Activated T-cell treated with anti-CD3 and anti-CD28 coated beads, Interleukin-2, amount 50 U/mL, for 72 hours (primary cell): ENCODE measurements at places on chromosomes 5 and 9.

DNA sequence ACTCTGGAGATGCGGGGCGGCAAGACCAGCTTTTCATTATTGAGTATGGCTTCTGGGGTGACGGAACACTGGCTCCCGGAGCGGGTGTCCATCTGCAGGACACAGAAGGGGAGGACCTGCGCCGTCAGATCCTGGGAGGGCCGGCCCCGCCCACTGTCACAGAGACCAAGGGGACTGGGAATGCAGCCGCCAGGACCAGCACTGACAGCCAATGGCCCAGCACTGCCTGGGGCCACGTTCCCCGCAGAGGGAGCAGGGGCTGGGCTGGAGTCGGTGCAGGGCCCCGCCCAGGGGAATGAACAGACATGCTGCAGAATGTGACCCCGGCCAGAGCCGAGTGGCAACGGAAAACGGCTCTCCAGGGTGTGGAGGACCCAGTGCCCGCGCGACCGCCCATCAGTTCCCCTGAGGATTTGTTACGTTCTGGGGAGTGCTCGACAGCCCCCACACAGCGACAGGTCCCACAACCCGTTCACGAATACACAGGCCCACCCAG is at the start of gene ZDHHC11:
ZDHHC11 (minus strand) TSS at position 476 of the 496 bp plus-strand sequence; CDS start at position 92, 384 bp downstream.
- DNase-seq: no peak

DNA sequence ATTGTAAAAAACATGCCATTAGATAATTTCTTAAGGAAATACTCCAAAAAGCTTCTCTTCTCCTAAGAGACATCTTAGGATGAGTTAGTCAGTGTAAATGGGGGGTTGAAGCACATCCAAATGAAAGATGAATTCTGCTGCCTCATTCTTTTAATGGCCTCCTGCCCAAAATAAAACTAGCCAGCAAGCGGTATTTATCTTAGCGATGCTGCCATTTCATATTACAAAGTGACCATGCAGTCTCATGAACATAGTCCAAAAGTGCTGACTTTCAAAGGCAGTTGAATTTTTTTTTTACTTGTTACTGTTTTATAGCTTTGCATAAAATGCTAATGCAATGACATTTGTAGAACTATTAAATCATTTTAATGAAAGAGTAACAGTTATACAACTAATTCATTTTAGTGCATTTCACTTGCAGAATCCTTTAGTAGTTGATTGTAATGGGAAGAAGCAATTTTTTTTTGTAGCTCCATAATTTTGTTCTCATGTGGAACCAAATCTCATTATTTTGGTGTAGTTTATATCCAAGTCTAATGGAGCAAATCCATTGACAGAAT is 151.5 kb downstream of the CAVIN4 start:
- DNase-seq: no peak

DNA sequence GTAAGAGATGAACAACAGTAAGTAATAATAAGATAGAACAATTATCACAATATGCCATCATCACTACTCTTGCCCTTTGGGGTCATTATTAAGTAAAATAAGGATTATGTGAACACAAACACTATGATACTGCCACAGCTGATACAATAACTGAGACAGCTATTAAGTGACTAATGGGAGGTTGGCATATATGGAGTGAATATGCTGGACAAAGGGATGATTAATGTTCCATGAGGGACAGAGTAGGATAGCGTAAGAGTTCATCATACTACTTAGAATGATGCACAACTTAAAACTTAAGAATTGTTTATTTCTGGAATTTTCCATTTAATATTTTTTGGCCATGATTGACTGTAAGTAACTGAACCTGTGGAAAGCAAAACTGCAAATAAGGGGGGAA is 16.6 kb downstream of the POU5F2 start:
- DNase-seq: no peak

GRCh38 chr5:130724658-130725057 is 440.4 kb downstream of the HINT1 start:
- DNase-seq: no peak

DNA sequence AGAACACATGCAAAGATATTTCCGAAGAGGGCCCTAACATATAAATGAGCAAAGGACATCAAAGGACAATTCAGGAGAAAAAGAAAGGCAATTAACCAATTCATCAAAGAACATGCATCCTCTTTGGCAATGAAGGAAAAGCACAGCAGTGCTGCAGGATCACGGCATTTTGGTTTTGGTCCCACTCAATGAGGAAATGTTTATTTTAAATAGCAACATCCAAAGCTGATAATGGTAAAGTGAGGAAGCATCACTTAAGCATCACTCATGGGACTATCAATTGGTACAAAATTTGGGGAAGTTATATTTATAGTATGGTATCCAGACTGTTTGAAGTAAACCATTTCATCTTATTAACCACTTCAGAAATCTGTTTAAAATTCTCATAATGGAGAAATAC is 5.5 kb upstream of the CXCL14 start:
- no peak for DNase-seq

GRCh38 chr5:40672425-40672824 is 7.3 kb upstream of the PTGER4 start:
- DNase-seq: no peak

DNA sequence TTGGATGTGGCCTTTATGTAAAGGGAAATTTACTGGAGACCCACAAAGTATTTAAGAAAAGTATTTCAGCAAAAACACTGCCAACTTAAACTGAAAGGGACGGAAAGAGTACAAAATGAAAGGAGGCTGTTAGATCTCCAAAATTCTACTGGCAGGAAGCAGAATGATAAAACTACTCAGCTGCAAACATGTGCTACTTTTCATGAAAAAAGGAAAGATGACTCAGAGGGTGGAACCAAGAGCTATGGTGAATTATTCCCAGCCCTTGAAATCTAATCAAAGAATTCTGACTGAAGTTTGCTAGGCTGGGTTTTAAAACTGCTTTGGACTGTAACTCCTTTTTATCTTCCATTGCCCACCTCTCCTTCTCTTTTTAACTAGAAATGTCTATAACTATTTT is 58.6 kb upstream of the ZBED3 start:
- DNase-seq: no peak

- no peak for DNase-seq
These were observed 66.5 kb downstream of the CPLANE1 start for GRCh38 chr5:37182667-37183066.

DNA sequence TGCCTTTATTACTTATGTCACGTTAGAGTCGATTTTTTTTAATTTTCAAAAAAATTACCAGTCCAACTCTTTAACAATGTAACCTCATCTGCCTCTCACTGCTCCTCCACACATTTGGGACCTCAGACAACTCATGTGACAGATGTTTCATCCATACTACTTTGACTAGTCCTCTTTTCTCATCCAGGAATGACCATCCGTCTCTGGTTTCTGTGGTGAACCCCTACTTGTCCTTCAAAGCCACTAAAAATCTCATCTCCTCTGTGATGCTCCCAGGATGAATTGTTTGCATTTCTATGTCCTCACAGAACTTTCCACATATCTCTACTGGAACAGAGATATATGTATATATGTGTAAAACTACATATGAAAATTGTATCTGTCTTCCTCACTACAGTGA is 149.8 kb upstream of the ZNF462 start:
- DNase-seq: no peak

DNA sequence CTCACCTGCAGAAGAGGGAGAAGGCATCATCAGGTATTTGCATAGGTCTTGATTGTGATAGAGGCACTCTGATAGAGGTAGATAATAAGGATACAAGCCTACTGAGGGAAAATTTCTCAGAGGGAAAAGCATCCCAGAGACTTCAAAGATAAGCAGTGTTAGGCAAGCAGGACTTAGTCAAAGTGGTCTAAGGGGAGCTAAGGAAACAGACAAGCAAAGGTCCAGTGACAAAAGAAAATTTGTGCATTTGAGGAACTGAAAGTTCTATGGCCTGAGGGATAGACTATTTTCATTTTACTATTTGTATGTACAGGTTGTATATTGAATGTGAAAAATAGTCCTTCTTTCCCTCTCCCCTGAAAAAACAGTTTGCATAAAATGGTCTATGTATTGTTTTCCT is 27.4 kb downstream of the OXCT1 start:
- DNase-seq: no peak

DNA sequence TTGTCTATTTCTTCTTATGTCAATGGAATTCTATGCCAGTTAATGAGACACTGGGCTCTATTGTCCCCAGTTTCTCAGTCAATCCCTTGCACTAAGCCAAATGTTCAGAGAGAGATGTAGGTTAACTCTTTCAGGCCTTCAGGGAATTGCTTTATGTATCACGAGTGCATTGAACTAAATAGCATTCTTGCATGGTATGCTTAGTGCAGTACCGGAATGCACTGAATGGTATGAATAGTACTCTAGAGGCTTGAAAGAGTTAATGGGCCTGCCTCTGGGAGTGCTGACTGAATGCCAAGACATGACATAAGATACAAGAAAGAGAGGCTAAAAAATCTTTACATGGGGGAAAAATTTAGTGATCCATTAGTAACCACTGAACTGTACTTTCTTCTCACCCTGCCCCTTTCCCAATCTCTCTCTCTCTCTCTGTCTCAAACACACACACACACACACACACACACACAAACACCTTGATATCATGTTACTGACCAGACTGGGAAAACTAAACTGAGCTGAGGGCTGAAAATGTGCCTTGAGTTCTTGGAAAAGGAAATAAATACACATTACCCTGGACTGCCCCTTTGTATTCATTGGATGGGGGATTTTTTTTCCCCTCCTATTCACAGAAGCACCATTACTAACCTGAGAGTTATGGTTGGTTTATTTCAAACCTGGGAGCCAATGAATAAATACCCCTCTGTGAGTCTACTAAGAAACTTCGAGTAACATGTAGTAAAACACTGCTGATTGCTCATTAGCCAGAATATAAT is 35.4 kb upstream of the TMC1 start:
- DNase-seq: no peak

DNA sequence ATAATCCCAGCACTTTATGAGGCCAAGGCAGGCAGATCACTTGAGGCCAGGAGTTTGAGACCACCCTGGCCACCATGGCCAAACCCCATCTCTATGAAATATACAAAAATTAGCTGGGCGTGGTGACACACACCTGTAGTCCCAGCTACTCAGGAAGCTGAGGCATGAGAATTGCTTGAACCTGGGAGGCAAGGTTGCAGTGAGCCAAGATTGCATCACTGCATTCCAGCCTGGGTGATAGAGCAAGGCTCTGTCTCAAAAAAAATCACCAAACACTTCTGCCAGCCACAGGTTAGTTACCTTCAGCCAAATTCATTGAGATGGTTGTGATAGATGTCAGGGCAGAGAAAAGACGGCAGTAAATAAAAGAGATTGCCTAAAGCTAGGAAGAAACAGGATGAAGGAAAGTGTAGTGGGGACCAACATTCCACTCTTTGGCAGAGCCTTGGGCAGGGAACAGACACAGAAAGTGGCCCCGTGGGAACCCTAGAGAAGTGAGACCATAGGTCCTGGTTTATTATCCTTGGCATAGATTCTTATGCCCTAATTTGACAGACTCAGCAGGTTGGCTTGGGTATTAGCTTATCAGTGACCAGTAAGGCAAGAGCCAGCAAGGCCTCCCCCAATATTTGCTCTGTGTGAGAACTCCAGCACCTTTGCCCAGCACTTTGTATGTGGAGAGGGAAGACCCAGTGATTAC is 5.5 kb upstream of the CEP120 start:
- no peak for DNase-seq

DNA sequence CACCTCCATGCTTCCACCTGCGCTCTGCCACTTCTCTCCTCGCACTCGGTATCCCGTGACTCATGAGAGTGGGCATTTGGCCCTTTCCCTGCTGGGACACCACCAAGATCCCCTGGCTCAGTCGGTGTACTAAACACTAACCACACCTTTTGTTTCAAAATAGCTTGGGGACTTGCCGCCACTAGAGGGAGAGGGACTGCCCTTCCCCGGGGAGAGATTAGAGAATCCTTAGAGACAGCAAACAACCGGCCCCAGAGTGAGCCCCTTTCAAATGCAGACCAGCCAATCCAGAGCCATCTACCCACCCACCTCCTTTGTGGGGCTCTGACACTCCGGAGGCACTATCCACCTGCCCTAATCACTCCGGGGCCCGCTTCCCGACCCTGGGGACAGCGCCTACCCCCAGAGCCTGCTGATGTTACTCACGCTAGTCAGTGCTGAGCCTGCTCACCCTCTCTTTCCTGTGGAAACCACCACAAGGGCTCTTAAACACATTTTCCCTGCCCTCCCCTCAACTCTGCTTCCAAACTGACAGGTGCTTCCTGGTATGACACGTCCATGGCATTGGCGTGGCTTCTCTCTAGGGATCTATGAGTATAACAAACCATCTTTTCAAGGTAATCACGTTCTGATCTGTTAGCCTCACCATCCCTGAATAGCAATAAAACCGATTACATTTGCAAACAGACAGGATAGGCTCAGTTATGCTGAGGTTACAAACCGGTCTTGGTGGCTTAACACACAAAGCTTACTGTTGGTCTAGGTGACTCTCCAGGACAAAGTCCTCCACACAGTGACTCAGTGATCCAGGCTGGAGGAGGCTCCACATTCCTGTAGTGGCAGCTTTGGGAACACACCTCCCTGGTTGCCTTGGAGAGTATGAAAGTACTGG is 180.1 kb upstream of the MVB12B start:
- DNase-seq: peak; percentile 34

DNA sequence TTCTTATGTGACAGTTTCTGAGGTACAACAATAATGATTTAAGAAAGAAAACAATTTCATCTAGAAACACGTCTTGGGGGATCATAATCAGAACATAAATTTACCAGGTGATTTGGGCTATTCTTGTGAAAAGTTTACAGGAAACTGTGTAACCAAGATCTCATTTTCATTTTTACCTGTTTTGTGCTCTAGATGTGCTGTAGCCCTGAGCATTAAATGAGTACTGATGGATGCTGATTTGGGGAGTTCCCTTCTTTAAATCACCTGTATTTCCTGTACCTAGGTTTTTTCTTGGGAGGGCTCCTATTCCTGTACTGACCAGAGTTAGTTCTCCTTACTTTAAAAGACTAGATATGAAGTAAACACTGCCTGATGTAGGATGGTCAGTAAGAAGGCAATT is 12.7 kb downstream of the MATR3 start:
- no peak for DNase-seq

DNA sequence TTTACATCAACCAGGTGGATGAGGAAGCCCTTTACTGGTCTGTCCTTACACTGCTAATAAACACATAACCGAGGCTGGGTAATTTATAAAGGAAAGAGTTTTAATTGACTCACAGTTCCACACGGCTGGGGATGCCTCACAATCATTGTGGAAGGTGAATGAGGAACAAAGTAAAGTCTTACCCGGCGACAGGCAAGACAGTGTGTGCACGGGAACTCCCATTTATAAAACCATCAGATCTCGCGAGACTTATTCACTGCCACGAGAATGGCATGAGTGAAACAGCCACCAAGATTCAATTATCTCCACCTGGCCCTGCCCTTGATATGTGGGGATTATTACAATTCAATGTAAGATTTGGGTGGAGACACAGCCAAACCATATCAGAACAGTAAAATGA is 67.3 kb upstream of the GRAMD2B start:
- DNase-seq: no peak
